ENCODE measurements at places on chromosomes 13 and 19.

GRCh38 chr13:91902291-91902690 lies 503.9 kb downstream of the GPC5 start:
- no peak for DNase-seq

DNA sequence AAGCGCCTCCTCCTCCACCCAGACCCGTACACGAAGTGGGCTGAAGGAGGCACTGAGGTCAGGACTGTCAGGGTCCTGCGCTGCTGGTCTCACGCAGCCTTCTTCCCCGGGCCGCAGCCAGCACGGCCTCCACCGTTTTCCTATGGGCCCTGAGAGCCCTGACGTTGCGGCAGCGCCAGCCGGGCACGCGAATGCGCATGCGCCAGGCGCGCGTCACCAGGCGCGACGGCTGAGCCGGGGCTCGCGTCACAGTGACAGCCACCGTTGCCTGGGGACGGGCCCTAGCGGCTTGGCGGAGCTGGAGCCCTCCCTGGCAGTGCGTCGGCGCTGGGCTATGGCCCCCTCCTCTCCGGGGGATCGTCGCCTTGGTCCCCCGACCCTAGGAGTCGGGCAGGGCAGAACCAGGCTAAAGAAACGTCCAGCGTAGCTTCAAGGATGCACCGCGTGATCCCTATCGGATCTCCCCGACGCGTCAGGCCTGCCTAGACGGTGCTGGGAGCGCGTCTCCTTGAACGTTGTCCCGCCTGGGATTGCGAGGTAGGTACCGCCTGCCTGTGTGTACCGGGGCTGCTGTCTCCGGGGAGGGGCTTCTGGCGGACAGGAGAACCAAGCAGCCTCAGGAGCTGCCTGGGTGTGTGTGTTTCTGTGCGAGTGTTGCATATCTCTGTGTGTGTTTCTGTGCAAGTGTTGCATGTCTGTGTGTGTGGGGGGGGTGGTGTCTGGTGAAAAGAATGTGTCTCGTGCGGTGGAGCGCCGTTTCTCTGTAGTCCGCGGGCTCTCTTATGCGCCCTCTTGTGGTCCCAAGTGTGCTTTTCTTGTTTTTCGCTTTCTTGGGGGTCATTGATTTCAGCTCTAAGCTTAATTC lies 43.2 kb downstream of the ZNF571 start:
- DNase-seq, result no peak

DNA sequence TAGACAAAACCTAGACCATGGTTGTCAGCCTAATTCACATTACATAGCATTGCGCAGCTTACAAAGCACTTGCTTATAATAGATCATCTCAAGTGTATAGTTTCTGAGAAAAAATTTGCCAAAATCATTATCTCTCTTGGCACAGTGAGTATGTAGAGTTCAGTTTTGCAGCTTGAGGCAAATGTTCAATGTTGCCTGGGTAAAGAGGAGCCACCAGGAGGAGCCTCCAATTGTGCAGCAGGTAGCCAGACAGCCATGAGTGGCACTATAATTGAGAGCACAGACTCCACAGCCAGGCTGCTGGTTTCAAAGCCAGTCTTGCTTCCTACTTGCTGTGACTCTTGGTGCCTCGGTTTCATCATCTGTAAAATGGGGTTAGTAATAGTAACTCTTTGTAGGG lies 24.0 kb upstream of the OLFM4 start:
- DNase-seq, result no peak

DNA sequence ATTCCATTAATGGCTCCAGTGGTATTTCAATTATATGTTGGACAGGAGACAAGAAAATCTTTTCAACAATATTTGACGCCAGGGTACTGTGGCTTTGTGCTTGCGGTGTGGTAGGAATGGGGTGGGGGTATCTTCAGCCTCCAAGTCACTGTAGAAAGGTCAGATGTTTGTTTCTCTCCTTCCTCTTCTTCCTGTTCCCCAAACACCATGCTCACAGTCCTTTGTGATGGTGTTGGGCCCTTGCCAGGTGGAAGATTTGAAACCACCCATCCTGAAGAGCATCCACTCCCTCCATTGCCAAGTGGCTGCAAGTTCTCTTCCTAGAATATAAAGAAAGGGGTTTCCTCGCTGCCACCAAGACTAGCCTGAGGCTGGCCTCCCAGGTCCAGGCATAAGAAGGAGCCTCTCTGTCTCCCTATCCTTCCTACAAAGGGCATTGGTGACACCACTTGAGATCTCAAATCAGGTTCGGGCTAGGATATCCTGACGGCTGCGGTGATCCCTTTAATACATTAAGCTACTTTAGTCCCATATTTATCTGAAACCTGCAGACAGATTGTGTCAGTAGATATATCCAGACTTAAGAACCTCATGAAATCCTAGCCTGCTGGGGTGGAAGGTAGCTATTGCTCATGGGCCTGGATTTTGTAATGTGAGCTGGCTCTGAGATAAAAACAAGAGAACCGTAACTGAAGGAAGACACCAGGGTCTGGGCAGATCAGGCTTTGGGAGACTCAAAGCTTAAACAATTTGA lies 64.3 kb upstream of the SIAH3 start:
- no peak for DNase-seq

DNA sequence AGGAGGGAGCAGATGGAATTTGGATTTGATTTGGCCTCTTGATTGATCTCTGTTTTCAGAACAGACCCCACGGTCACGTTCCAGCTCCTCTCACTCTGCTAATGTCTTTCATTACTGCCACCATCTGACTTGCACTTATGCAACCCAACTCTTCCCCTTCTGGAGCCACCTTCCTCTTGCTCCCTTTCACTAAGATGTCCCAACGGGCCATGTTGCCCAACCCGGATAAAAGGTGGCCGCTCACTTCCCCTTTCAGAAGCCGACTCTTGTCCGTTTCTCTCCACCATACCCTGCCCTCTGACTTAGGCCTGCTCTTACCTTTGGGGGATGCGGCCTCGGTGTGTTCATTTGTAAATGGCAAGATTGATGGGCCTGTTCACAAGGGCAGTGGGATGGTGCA lies 27.4 kb upstream of the CYP4F8 start:
- no peak for DNase-seq

GRCh38 chr19:5563008-5563431 lies 4.7 kb downstream of the TINCR start:
- no peak for DNase-seq

GRCh38 chr13:38602266-38602665 lies 84.6 kb upstream of the FREM2 start:
- no peak for DNase-seq

DNA sequence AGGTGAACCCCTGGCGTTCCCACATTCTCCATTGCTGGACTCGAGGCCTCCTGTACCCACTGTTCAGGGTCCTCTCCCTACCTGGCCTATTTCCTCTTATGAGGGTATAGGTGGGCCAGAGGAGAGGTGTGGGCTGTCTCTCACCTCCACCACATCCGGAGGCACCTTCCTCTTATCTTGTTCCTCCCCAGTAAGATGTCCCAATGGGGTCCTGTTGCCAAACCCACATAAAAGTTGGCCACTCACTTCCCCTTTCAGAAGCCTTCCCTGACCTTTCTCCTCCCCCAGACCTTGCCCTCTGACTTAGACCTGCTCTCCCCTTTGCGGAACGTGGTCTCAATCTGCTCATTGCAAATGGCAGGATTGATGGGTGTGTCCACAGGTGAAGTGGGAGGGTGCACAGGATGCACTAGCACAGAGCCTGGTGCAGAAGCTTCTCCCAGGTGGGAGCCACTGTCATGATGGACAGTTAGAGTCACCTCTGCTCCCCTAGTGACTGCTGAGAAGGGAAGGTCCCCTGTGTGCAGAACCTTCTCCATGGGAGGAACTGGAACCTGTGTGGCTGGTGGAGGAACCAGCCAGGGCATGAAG lies 1.3 kb downstream of the CYP4F3 start:
- no peak for DNase-seq

- no peak for DNase-seq
Measured at GRCh38 chr19:40688309-40688708, 2.1 kb downstream of the NUMBL start.

GRCh38 chr13:98237331-98237730 lies 60.3 kb upstream of the RNF113B start:
- no peak for DNase-seq

- no peak for DNase-seq
Measured at GRCh38 chr19:35641515-35642151, at the start of gene ETV2. ETV2 (plus strand) TSS chr19:35641745; CDS start chr19:35642461, 716 bp downstream.

GRCh38 chr19:17681505-17682125 lies 6.5 kb downstream of the UNC13A start:
- no peak for DNase-seq

DNA sequence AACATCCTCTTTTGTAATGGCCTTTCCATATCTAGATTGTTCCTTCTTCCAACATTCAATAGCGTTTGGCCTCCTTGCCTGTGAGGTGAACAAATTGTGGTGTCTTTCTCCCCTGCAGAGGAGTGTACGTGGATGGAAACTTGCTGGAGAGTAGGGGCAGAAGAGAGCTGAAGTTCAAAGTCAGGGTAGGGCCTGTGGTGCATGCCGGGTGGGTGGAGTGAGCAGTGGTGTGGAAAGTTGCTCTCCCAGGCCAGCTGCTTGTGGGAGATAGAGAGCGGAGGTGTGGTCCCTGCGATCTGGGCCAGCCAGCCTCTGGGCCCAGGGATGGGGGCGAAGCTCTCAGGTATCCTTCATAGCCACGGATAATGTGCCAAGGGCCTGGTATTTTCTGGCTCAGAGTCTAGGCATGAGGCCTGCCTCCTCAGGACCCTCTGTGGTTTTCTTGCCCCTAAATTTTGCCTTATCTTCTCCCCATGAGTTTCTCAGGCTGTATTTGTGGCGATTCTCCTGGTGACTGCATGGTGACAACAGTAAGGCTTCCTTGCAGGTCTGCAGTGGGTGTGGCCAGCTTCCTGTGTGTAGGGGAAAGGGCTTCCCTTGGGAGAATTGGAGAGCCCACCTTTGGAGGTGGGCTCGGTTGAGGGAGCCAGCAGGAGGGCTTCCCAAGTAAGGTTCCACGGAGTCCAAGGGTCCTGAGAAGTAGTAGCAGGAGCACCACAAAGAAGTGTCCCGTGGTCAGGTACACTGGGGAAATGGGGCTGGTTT lies 6.7 kb downstream of the RGCC start:
- DNase-seq, result no peak

GRCh38 chr19:14943601-14944000 lies 2.3 kb downstream of the OR7C2 start:
- DNase-seq, result no peak

GRCh38 chr13:87087741-87088140 lies 583.4 kb upstream of the SLITRK5 start:
- no peak for DNase-seq

- DNase-seq, result no peak
Measured at GRCh38 chr19:3586127-3586626, 899 bp downstream of the GIPC3 start.

DNA sequence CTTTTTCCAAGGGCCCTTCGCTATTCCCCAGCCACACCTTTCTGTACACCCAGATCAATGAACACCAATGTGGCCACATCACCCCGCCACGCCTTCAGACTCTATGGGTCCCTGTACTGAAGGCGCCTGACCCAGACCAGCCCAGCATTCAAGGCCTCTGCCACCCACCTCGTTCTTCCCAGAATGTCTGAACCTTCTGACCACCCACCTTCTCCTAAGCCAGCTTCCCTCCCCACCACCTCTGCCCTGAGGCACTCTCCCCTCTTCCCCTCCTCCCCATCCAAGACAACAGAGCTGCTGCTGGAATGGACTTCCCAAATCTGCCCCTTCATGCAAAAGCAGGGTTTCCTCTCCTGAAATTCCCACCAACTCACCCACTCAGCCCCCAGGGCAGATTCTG lies 3.3 kb upstream of the CEACAM20 start:
- no peak for DNase-seq

DNA sequence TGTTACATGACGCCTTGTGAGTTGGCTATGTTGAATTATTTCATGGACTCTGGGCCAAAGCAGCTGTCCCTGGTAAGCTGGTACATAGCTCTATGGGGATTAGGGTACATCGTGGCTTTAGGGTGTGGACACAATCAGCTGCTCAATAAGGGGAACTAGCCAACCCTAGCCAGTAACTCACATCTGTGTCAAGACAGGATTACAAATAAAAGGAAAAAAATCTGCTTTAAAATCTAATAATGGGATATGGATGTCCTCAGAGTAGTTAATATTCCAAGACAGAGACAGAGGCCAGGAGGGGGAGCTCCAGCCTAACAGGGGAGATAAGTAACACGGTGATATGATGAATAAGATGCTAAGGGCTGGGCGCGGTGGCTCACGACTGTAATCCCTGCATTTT lies 21.1 kb upstream of the ZNF766 start:
- no peak for DNase-seq

- no peak for DNase-seq
Measured at GRCh38 chr13:109628251-109628699, 158.1 kb downstream of the IRS2 start.

- no peak for DNase-seq
Measured at GRCh38 chr13:95509521-95510310, 42.8 kb upstream of the CLDN10 start.

GRCh38 chr13:110576070-110576394 lies 14.5 kb upstream of the RAB20 start:
- no peak for DNase-seq

DNA sequence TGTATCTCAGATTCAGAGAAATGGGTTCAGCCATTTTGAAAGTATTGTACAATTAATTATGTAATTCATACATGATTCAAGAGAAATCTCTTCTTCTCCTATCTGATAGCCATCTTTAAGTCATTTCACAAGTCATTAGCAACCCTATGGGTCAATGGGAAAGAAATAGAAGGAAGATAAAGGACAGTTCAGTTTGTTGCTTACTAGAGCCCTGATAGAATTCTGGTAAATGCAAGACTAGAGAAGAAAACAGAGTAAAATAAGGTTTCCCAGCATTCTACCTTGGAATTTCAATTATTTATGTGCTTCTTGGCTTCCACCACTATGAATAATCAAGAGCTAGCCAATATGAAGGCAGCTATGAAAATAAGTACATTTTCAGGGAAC lies 117.7 kb downstream of the LHFPL6 start:
- no peak for DNase-seq

DNA sequence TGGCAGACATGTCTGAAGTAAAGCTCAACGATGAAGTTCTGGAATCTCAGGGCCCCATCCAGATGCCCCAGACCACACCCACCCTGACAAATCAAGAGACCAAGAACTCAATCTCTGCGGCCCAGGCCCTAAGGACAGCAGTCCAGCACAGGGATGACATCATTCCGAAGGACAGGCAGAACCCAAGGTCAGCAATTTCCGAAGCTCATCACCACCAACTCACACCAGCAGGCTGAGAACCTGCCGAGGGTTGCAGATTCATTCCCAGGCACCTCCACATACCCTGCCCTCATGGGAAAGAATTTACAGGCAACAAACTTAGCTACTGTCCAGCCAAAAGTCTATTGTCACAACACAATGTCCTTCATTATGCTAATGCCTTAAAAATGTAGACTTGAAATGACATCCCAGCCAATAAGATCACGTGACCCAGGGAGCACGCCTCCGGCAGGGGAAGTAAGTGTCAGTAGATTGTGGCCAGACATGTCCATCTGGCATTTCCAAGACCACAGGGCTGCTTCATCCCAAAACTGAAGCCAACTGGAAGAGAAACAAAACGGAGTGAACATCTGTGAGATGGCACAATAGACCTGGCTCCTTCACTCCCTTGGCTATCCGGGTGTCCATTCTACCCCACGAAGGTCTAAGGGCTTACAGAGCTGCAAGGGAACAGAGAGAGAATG lies 98.8 kb downstream of the CRYL1 start:
- DNase-seq, result no peak

GRCh38 chr19:18742324-18742723 lies 48.8 kb downstream of the COMP start:
- DNase-seq, result no peak
